GM03348 (cell line): ENCODE measurements at places on chromosomes 6 and 20.

GRCh38 chr20:43993560-43993959 is 78.9 kb downstream of the TOX2 start:
- no peak for DNase-seq

- no peak for DNase-seq
Measured at GRCh38 chr6:138486249-138487101, 12.8 kb downstream of the NHSL1 start.

DNA sequence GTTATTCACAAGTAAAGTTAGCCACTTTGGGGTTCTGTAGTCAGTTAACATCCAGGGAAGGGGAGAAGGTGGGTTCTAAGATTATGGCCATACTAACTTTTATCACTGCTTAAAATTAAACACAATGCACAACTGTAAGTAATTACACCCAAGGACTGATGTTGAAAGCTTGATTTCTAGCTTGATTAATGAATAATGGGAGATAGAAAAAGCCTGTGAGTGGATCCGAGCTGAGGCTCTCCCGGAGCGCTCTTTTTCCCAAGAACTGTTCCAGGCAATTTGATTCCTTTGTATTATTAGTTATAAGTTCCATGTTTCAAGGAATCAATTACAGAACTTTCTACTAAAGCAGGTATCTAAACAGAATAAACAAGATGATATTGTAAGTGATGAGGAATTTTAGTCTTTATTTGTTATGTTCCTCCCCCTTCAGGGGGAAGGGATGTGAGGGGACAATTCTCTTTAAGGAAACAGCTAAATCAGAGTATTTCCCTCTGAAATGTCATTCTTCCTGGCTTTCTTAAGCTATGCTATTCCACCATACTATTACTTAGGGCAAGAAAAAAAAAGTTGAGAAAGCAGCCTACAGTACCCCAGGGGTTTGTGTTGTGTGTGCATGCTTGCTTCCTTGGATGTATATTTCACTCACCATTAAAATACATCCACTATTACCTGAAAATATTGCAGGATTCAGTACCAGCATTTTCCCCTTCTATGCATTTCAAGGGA is 3.8 kb downstream of the TSHZ2 start:
- no peak for DNase-seq

DNA sequence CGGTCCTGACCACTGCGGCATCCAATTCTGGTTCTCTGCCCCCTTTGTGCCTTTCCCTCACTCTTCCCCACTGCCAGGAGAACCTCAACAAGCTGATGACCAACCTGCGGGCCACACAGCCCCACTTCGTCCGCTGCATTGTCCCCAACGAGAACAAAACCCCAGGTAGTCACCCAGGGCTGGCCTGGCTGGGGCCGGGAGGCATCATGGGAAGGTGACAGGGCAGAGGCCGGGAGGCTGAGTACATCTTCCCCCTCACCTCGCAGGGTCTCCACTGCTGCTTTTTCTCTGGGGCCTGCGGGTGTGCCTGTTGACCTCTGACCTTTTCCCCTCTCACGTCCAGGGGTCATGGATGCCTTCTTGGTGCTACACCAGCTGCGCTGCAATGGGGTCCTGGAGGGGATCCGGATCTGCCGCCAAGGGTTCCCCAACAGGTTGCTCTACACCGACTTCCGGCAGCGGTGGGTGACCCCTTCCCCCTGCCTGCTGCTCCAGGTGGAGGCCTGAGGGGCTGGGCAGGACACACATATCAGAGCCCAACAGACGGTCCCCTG is 35.1 kb downstream of the MYH7B start:
- DNase-seq, result no peak

GRCh38 chr6:32857156-32857891 is 3.3 kb downstream of the PSMB9 start:
- no peak for DNase-seq

DNA sequence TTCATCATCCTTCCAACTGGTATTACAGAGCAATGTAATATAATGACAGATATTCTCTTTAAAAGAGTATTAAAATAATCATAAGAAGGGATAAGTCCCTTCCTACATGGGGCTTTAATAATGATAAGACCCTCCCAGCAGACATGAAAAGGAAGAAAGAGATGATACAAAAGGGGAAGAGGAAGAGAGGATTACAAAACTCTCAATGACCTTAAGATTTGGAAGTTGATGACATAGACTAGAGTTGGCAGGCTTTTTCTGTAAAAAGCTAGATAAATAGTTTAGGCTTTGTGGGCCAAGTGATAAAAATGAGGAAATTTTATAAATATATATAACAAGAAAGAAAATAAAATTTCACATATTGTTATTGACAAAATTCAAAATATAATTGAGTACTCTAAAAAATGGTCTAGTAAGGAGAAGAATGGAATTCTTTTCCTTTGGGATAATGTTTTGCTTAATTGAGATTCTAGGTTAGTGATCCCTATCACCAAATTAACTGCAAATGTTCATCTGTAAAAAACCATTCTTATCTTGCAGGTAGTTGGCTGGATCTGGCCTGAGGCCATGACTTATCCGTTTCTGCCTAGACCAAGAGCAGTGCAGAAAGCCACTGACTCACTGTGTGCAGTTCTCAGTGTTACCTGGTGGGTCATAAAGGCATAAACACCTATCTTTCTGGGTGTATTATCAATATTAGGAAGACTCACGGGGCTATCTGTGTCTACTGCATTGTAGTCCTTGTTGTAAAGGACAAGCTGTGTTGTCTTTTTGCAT is 11.0 kb downstream of the RIPOR2 start:
- DNase-seq, result no peak

- no peak for DNase-seq
Measured at GRCh38 chr20:44334306-44334705, 2.5 kb upstream of the R3HDML start.

GRCh38 chr6:14361297-14361696 is 243.7 kb downstream of the CD83 start:
- no peak for DNase-seq

DNA sequence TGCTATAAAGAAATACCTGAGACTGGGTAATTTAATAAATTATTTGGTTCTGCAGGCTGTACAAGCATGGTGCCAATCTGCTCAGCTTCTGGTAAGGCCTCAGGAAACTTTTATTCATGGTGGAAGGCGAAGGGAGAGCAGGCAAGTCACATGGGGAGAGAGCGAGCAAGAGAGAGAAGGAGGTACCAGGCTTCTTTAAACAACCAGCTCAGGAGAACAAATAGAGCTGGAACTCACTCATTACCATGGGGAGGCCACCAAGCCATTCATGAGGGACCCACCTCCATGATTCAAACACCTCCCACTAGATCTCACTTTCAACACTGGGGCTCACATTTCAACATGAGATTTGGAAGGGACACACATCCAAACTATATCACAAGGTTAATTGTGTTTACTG is 44.9 kb upstream of the CRISP1 start:
- no peak for DNase-seq

DNA sequence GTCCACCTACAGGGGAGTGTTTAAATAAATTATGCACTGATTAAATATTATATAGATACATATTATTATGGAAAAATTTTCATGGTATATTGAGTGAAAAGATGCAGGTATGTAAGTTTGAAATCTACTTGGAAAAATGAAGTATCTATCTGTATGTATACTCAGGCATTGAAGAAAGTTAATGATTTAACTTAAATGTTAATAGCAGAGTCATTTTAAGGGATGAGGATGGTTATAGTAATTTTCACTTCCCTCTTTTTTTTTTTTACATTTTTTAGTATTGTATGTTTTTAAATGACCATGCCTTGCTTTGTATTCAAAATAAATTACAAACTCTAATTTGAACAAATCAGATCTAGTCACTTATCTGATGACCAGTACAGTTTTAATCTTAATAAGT is 43.2 kb upstream of the NOTCH4 start:
- DNase-seq, result no peak

GRCh38 chr6:55820696-55821095 is 54.7 kb downstream of the BMP5 start:
- no peak for DNase-seq
